ENCODE measurements at places on chromosomes 3 and 15. TPM values are rescaled to one million over a fixed set of nuclear protein-coding genes. Genes with fewer than 3 reads are reported as not detected.

- DNase-seq: no peak
Measured at GRCh38 chr3:125163739-125164601, 48.6 kb downstream of the SLC12A8 start.

GRCh38 chr3:8283193-8283592 lies 218.4 kb upstream of the LMCD1 start:
- no peak for DNase-seq

- DNase-seq: no peak
Measured at GRCh38 chr15:82928711-82929110, 23.8 kb downstream of the HOMER2 start.

DNA sequence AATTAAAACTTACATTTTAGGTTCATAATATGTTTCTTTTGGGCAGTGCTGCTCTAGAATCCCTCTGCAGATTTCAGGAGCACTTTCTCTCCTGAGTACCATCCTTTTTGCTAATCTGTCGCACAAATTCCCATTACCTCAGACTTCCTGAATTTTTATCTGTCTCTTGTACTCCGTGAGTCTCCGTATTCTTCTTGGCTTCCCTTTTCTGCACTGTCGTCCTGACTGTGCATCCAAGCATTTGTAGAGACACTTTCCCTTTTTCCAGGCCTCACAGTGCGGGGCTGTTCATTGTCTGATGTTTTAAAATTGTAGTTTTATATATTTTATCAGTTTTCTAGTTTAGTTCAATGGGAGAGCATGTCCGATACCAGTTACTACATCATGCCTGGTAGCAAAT lies 27.3 kb downstream of the MEF2A start:
- DNase-seq: no peak

DNA sequence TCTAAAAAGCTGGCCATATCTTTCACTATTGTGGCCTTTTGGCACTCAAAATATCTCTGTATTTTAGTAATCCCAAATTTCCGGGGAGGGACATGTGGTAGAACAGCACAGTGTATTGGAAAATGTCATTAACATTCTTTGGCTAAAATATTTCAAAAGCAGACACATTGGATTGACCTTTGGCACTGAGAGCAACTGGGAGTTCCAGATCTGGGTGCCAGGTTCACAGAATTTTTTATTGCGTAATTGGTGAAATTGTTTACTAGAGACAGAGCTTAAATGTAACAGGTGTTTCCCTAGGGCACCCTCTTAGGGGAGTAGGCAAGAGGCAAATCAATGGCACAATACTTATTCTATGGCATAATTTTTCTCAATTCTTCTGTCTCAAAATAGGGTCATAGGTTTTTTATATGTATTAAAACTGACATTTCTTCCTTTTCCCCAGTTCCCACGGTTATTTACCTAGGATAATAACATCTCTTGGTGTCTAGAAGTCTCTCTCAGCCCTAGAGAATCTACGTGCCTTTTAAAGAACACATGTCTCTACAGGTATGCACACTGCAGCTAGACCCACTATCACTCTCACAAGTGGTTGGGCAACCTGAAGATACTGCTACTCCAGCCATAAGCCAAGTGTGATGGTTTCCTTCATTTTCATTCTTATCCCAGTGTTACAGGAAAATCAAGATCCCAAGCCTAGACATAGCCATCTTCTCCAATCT lies 10.6 kb downstream of the RBMS3 start:
- no peak for DNase-seq

DNA sequence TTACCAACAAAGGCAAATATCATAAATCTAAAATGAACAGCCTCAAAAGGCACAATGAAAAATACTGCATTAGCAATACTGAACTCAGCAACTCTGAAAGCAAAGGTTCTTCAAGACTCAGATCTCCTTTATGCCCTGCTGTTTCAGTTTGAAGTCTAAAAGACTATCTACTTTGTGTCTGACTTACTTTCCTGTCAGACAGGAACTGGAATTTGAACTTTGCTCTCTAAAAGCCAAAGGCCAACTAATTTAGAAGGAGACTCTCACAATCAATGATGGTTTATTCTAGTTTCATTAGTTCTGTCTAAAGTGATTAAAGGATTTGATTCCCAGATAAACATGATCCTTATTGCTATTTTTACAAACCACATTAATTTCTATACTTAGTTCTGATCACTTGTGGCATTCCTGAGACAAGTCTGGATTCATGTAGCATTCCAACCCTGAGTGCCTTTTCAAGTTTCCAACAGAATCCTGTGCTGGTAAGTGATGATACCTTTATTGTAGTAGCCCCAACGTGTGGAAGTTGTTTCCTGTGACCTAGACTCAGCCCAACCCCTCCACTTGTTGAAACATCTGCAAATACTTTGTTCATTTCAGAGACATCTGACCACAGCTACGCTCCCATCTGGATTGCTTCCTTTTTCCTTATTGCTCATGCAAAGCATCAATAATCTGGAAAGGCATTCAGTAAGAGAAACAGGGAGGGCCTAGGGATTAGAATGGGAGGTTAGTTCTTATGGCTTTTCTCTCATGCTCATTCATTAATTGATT lies 14.9 kb upstream of the LEKR1 start:
- DNase-seq: no peak

- no peak for DNase-seq
Measured at GRCh38 chr3:151276038-151276686, 2.2 kb downstream of the P2RY14 start.

GRCh38 chr15:47887241-47887800 lies 170.0 kb downstream of the SEMA6D start:
- no peak for DNase-seq

GRCh38 chr3:26293329-26293844 lies 329.2 kb upstream of the LRRC3B start:
- DNase-seq: no peak

DNA sequence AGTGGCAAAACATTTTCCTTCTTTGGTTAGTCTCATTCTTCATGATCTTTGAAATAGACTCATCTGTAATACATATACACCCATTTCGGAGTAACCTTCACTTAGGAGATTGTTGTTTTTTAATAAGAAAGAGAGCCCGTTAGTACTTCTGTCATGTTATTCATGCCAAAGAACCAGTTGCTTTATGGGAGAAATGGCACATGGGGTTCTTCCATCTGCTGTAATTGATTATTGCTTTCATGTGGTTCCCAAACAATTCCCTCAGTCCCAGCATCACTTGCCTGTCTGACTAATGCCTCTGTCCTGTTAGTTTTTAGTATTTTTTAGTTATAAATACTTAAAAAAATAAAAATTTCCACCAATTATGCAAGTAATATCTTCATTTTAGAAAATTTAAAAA lies 33.8 kb upstream of the FAH start:
- DNase-seq: no peak

DNA sequence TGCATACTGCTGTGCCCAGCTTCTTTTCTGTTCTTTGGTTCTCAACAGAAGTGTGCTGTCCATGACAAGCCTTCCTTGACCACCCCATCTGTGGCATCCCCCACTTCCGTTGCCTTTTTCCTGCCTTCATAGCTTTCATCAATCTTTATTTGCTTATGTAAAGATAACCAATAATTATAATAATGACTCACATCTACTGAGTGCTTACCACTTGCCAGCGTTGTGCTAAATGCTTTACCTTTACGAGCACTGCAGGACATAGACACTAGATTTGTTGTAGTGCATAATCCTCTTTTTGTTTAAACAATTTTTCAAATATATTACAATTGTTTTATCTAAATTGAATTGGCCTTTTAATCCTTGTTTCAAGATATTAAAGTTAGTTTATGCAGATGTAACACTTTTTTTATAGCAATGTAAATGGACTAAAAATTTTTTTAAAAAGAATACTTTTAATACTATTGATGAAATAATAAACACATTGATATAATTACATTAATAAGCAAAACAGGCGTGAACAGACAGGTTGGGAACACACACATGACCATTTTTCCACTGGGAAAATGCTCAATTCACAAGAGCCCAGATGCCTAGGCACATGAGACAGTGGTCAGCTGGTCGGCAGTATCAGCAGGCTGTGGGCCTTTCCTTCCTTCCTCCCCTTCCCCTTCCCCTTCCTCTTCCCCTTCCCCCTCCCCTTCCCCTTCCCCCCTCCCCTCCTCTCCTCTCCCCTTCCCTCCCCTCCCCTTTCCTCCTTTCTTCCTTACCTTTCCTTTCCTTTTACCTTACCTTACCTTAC lies 42.5 kb downstream of the TRAK1 start:
- DNase-seq: no peak

GRCh38 chr15:50798684-50799083 lies 33.2 kb upstream of the SPPL2A start:
- DNase-seq: no peak

- DNase-seq: no peak
Measured at GRCh38 chr3:94349310-94349878, 286.5 kb downstream of the NSUN3 start.

DNA sequence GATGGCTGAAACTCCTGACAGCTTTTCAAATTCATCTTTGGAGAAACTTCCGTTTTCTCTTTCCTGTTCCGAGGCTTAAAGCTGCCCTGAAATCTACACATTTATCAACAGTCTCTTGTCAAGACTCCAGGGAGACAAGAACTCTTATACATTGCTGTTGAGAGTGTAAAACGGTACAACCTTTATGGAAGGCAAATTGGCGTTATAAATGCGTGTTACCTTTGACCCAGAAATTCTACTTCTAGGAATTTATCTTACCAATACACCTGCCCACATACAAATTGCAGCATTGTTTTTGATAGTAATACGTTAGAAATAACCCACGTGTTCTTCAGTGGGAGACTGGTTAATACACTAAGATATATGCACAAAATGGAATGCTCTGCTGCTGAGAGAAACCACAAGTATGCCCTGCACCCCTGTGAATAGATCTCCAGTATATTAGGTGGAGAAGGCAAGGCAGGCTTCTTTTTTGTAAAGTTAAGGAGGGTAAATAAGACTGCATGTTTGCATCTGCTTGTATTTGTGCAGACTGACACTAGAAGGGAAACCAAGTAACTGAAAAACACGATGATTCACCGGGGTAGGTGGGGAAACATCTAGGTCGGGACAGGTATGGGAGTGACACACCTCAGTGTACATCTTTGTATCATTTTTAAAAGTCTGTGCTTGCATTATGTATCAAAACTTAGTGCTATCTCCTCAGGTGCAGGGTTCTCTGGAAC lies 97.5 kb downstream of the IGF1R start:
- no peak for DNase-seq

DNA sequence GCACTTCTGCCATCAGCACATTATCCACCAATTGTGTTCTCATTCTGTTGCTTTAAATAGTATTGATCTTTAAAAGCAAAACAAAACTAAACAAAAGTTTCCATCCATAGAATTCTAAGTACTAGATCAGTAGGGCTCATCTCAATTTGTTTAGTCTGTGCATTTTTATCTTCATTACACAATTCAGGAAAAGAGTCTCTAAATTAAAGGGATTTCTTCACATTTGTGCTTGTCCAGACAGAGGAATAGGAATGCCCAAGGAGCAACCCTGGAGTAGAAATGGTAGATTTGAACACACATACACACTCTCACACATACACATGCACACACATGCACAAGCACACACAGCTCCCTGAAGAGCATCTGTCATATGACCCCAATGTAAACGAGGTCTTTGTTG lies 21.4 kb downstream of the LMCD1 start:
- DNase-seq: no peak

DNA sequence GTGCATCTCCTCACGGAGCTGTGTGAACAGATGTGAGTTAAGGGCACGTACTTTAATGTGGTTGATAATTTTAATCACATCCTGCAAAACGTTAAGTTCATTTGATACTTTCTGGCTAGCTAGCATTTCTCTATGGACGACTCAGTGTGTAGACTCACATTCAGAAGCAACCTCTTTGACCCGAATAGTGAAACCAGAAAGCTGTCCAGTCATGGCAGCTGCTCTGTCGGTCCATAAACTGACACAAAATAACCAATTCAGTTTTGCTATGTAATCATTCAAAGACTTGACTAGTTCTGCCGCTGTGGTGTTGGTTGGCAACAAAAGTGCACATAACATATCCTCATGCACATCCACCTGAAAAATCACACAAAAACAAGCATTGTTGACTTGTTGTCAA lies 3.7 kb upstream of the GFM1 start:
- no peak for DNase-seq

GRCh38 chr15:77329202-77329601 lies 90.7 kb downstream of the PEAK1 start:
- DNase-seq: no peak

- no peak for DNase-seq
Measured at GRCh38 chr3:4351164-4351855, 48.1 kb downstream of the SETMAR start.

DNA sequence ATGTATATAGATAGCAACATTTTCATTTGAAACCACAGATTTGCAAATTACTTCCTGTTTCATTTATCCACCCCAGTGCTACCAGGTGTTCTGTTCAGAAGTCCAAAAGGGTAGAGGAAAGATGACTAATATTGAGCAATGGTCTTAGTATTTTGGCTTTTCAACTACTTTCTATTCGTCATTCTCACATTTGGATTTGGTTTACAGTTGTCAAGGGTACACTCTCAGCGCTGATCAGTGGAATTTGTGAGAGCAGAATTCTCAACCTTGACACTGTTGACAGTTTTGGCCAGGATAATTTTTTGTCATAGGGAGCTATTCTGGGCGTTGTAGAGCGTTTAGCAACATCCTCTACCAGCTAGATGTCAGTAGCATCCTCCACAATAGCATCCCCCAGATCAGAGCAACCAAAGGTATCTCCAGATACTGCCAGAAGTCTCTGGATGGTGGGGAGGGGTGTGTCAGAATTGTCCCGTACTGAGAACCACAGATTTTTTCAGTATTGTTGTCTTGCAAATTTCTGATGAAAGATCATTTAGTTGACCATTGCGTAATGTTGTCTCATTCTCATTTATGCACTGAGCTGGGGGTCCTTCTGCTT lies 4.2 kb downstream of the HMCES start:
- DNase-seq: no peak

GRCh38 chr3:190429681-190430080 lies 20.0 kb downstream of the TMEM207 start:
- DNase-seq: no peak

GRCh38 chr3:103134023-103134724 lies 699.4 kb downstream of the ZPLD1 start:
- DNase-seq: no peak

- DNase-seq: no peak
Measured at GRCh38 chr3:148964809-148965208, 26.5 kb upstream of the GYG1 start.

DNA sequence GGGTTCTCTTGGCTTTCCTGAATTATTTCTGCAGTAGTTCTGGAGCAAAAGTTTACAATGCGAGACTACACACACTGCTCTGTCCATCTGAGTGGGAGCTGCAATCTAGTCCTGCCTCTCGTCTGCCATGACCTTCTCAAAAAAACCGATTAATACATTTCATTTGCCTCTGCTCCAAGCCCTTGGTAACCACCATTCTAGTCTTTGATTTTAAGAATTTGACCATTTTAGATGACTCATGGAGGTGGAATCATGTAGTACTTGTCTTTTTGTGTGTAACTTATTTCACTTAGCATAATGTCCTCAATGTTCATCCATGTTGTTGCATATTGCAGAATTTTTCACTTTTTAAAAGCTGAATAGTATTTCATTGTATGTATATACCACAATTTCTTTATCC lies 356.9 kb downstream of the SV2B start:
- no peak for DNase-seq

Gene ANKUB1
- not detected for polyA plus RNA-seq

Gene RTP4
- polyA plus RNA-seq: not detected

Gene ADPRH
- 4.2 TPM for polyA plus RNA-seq

Gene PLA2G4E
- not detected for polyA plus RNA-seq

Gene TMEM158
- polyA plus RNA-seq: 3.9 TPM

Gene SLC22A14
- polyA plus RNA-seq: not detected

Gene GOLGA6B
- polyA plus RNA-seq: not detected

Gene FRMD5
- 3.3 TPM for polyA plus RNA-seq

Gene SERPINI2
- not detected for polyA plus RNA-seq

All from A549 (cell line).